Central memory CD4-positive, alpha-beta T cell (primary cell): ENCODE measurements at places on chromosomes 5 and 9.

DNA sequence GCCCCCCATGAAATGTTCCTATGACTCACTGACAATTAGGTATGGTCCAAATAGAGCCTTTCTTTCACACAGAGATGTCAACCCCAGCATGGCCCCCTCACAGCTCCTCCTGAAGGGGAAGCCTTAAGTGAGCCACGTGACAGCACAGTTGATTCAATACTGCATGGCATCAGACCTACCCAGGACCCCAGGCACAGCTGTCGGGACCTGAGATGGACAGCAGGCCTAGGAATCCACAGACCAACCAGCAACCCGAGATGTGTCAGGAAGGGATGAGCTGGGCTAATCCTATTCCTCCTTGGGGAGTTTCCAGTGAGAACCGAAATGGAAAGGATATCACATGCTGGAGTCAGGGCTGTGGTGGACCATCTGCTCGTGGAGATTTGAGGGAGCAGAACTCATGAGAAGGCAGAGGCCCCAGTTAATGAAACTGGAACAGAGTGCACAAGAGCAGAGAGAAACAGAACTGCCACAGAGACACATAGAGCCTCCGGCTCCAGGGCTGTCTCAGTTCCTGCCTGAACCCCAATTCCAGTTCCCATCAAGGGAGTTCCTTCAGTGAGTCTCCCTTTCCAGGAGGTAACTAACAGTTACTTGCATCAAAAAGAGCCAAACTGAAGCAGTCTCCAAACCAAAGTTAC lies 42.1 kb upstream of the SMIM23 start:
- DNase-seq: no peak

- DNase-seq: no peak
These were observed 105.5 kb upstream of the PDE4D start for GRCh38 chr5:59999056-59999455.

DNA sequence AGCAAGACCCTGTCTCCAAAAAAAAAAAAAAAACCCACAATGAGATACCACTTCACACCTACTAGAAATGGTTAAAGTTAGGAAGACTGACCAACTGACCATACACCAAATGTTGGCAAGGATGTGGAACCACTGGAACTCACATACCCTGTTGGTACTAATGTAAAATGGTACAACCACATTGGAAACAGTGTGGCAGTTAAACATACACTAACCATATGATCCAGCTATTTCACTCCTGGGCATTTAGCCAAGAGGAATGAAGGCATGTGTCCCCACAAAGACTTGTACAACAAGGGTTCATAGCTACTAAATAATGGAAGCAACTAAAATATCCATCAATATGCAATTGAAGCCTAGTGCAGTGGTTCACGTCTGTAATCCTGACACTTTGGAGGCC lies 21.3 kb downstream of the NAIF1 start:
- DNase-seq: no peak

GRCh38 chr9:18692268-18692667 lies 218.3 kb downstream of the ADAMTSL1 start:
- DNase-seq: no peak

DNA sequence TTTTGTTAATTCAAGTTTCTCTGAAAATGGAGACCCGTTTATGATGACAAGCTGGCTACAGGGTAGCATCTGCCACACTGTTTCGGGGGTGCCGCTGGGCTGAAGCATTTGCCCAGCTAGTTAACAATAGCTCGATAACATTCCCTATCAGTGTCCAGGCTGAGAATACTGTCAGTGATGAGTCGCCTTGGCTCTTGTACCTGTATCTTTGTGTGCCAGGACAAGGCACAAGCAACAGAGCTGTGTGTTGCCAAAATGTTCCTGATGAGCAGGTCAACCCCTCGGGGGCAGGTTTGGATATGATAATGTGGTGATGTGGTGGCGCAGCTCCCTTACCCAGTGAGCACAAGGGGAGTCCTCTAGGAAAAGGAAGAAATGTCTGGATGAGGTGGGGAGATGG lies 7.0 kb downstream of the TGFBI start:
- no peak for DNase-seq

DNA sequence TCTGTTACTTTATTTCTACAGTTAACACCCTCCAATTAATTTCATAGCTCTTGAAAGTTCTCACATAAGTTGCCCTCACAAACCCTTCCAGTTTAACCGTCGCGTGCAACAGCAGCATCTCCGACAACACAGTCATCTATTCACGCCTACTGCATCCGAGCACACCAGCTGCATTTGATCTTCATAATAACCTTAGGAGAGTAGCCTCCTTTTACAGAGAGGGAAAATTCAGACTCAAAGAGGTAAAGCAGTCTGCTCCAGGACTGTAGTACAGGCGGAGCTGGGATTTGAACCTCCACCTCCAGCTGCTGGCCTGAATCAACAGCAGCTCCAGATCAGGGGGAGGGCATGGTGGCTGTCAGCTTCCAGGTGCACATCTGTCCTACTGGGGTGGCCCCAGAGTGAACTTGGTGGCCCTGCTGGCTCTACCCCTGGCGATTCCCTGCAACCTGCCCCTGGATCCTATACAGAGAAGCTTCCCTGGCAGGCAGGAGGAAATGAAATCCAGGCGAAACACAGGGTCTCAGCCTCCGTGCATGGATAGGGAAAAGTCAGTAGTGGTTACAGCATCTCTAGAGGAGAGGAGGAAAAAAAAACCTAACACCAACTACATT lies 71.6 kb upstream of the UNC5A start:
- no peak for DNase-seq

GRCh38 chr9:112174965-112175795 lies at the start of gene SUSD1:
Gene SUSD1 (minus strand): TSS chr9:112175297. CDS start chr9:112175235, 62 bp downstream.
- peak; percentile 44 for DNase-seq
